HEK293T (cell line): ENCODE measurements at places on chromosomes 11 and 22.

GRCh38 chr22:22180738-22181285, 63.8 kb upstream of the VPREB1 start:
- DNase-seq, result no peak

- DNase-seq, result no peak
These were observed 130.8 kb downstream of the GALNT18 start for GRCh38 chr11:11491014-11491413.

DNA sequence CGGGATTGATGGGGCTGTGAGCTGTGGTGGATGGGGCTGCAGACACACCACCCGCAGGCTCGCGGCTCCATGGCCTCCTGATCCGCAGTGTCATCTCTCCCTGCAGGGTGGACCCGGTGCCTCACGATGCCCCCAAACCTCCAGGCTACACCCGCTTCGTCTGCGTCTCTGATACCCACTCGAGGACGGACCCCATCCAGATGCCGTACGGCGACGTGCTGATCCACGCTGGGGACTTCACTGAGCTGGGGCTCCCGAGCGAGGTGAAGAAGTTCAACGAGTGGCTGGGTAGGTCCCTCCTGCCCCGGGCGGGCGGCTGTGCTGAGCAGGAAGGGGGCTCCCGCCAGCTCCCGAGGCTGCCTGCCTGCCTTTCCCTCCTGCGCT, 23.1 kb downstream of the MPPED1 start:
- DNase-seq, result no peak

- DNase-seq, result peak; percentile 75
These were observed at the start of gene HDAC10 for GRCh38 chr22:50250555-50251476. HDAC10 (minus strand) TSS chr22:50251265; CDS start chr22:50251032, 233 bp downstream.

GRCh38 chr11:3655547-3655946, 10.6 kb downstream of the ART1 start:
- DNase-seq, result no peak

DNA sequence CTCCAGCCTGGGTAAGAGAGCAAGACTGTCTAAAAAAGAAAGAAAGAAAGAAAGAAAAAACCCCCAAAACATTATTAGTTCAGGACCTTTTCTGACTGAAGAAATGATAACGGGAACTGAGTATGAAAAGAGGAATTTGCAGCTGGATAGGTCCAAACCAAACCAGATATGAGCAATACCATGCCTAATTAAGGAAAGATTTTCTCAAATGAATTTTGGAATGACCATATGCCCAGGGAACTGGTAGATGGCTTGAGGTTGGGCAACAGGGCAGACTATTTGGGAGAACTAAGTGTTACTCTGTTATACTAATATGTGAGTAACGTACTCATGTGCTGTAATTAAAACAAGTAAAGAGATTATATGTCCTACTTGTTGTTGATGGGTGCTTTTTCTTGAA, 186.1 kb downstream of the TMEM135 start:
- no peak for DNase-seq

GRCh38 chr11:32584921-32585320, 1.3 kb downstream of the EIF3M start:
- DNase-seq, result no peak

GRCh38 chr11:120562806-120563425, 51.4 kb downstream of the GRIK4 start:
- no peak for DNase-seq

DNA sequence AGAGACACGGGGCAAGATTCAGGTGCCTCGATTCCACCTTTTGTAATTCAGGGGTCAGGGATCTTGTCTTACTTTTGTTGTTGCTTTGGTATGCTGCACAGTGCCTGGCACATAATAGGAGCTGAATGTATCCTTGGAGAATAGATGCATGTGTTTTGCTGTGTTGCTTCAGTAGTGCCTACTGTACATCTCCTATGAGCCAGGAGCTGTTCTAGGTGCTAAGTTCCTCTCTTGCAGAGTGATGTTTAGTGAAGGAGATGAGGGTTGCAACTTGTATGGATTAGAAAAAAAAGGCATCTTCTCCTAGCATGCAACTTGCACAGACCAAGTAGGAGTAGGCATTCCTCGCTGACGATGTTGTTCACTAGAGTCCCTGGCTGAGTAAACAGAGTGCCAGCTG, 555.4 kb downstream of the NTM start:
- DNase-seq, result no peak

DNA sequence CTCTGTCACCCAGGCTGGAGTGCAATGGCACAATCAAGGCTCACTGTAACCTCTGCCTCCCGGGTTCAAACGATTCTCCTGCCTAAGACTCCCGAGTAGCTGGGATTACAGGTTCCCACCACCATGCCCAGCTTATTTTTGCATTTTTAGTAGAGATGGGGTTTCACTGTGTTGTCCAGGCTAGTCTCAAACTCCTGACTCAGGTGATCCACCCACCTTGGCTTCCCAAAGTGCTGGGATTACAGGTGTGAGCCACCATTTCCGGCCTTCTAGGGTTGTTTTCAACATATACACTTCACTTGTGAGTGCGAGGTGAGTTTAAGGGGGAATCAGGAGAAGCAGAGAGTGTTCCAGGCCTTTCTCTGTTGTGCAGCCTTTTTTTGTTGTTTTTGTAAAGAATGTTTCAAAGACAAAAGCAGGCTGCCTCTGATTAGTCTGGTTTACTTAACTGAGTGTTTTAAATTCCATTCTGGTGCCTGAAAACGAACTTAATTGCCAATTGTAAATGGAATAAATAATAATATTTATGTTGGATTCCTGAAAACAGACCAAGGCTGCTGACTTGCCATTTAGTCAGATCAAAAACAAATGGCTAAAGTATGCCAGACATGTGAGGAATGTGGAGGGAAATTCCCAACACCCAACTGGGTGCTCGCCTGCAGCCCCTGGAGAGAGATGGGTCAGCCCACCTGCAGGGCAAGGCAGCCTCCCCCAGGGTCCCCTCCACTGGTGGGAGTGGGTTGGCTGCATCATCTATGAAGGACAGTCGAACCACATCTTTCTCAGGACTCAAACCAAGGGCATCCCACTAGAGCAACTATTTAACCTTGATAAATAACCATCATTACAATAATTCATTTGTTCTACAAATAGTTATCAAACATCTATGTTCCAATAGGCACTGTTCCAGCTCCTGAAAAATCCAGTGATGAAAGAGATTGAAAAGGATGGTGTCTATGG, 4.6 kb upstream of the RANGAP1 start:
- DNase-seq, result no peak

GRCh38 chr11:33881651-33882503, 10.0 kb downstream of the LMO2 start:
- DNase-seq, result no peak
